ENCODE measurements at places on chromosomes 11 and 22.

GRCh38 chr11:43918662-43919061 is 23.8 kb upstream of the C11orf96 start:
- no peak for DNase-seq

GRCh38 chr22:44990328-44990727 is 19.5 kb downstream of the PHF21B start:
- no peak for DNase-seq

- DNase-seq, result no peak
Observed at GRCh38 chr22:18984564-18984963, 48.5 kb upstream of the PRODH start.

DNA sequence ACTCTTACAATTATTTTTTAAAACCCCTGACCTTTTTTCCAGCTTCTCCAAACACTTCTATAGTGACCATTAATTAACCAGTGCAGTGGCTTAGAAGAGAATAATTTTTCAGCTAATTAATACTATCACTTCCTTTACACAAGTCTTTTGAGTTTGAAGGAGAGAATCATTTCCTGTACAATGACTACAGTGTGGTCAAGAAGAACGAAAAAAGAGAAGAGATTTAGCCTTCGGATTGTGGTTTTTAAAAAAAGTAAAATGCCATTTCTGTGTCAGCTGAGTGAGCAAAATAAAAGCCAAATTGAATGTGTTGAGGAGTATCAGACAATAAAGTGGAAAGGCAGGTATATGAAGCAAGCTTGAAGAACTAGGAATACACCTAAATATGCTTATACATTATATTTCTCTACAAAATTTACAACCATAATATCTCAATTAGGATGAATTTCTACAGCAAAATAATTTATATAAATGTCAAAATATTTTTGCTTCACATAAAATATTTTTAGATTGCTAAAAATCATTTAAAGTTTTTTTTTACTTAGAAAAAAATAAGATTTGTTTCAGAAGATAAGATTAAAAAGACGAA is 1155.2 kb upstream of the CNTN5 start:
- no peak for DNase-seq

- no peak for DNase-seq
Observed at GRCh38 chr11:69512136-69512535, 30.7 kb downstream of the LINC01488 start.

DNA sequence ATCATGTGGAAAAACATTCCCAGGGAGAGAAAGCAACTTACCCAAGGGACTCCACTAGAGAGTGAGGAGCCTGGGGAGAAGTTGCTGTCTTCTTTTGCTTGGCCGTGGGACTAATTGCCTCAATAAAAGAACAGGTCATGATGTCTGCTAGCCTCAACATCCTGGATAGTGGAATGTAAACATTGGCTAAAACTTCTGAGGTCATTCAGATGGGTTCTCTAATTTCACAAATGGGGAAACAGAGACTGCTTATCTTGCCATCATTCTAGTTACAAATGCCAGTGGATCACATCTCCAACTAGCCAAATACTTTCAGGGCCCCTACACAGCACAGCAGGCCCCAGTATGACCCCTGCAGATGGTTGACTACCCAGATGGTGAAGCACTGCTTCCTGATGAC is 28.4 kb upstream of the PAMR1 start:
- no peak for DNase-seq

GRCh38 chr11:67633758-67634365 is 4.1 kb upstream of the NUDT8 start:
- DNase-seq, result no peak

DNA sequence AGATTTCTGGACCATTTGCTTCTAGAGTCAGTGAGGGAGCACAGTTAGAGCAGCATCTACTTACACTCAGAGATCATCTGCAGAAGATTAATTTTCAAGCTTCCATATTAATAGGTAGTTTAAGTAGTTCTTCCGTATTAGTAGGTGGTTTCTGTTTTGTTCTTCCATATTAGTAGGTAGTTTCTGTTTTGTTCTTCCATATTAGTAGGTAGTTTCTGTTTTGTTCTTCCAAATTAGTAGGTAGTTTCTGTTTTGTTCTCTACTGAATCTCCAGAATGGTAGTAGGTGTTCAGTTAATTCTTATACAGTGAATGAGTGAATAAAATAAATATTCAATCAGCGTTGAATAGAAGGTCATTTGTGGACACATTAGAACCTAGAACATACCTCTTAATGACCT is 175.7 kb downstream of the TMEM135 start:
- no peak for DNase-seq

- no peak for DNase-seq
Observed at GRCh38 chr22:19287076-19287707, 4.3 kb downstream of the CLTCL1 start.

DNA sequence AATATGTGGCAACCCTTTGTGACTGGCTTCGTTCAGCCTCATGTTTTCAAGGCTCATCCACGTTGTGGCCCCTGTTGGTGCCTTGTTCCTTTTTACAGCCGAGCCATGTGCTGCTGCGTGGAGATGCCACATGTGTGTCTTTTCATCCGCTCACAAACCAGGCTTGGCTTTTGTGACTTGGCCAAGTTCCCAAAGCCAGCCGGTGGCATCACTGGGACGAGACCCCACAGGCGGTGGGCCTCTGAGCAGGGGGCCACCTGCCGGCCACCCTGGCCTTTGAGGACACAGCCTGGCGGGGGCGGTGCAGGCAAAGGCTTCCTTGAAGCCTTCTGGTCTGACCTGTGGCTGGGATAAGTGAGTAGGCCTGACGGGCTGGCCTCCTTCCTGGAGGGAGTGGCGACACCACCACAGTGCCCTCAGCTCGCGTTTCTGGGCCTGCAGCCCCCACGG is 10.5 kb downstream of the GRK2 start:
- peak; percentile 70 for DNase-seq

- DNase-seq, result no peak
Observed at GRCh38 chr11:97743205-97743742, 1277.5 kb upstream of the CNTN5 start.

- peak; percentile 26 for DNase-seq
Observed at GRCh38 chr22:22748297-22748743, 103.9 kb downstream of the GGTLC2 start.

DNA sequence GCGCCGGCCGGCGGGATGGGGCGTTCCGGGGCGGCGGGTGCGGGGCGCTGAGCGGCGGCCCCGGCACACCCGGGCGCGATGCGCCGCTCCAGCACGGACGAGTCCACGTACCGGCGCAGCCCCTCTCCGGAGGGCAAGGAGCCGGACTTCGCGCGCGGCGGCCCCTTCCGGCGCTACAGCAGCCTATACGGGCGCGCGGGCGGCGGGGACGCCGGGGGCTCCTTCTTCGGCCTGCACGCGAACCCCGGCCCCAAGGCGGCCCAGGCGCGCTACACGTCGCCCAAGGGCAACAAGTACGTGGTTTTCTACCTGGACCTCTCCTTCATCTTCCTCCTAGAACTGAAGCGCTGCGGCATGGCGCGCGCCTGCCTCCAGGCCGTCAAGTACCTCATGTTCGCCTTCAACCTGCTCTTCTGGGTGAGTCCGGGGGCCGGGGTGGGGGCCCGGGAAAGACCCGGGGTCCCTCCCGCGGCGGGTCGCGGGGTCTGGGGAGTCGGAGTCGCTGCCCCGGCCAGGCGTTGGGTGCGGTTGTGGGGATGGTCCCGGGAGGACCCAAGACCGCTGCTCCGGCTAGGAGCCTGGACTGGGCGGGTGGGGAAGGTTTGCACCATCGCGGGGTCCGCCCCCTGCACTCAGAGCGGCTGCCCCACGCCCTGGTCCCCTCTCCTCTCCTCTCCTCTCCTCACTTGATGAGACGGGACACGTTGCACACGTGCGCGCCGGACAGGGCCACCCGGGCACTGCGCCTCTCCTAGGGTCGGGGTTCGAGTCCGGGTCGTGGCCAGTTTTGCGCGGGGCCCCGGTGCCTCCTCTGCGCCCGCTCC is 7.5 kb downstream of the TSPAN4 start:
- DNase-seq, result no peak

DNA sequence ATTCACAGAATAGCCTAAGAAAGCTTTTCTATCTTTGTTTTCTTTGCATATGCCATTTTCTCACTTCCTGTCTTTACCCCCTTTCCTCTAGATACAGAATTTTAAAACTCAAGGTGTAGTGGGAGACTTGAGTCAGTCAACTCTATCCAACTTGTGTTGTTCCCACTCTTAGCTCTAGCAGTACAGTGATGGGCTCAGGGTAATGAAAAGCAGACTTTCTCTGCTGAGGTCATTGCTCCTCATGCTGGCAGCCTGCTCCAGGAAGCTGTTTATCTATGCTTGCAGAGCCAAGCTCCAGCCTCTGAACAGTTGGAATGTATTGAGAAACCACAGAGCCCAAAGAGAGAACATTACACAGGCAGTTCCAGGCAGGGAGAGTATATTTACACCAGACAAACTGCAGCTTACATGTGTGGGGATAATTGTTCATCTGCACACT is 68.1 kb downstream of the CSTPP1 start:
- no peak for DNase-seq

GRCh38 chr11:18368221-18368620 is 26.1 kb upstream of the LDHA start:
- no peak for DNase-seq

- no peak for DNase-seq
Observed at GRCh38 chr11:110026858-110027626, 66.2 kb upstream of the ZC3H12C start.

DNA sequence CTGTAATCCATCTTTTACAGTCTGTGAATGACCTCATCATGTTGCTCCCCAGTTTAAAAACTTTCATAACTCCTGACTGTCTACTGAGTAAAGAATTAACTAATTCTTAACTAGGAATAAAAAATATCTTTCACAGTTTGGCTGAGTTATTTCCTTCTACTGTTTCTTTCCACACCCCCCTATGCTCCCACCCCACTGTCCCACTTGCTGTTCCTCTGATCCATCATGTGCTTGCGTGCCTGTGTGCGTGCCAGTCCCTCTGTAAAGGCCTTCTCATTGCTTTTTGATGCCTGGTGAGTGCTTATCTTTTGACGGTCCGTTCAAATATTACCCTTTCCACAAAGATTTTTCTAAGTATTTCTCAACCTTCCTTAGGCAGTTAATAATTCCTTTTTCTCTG is 55.6 kb downstream of the ATG16L2 start:
- DNase-seq, result no peak

DNA sequence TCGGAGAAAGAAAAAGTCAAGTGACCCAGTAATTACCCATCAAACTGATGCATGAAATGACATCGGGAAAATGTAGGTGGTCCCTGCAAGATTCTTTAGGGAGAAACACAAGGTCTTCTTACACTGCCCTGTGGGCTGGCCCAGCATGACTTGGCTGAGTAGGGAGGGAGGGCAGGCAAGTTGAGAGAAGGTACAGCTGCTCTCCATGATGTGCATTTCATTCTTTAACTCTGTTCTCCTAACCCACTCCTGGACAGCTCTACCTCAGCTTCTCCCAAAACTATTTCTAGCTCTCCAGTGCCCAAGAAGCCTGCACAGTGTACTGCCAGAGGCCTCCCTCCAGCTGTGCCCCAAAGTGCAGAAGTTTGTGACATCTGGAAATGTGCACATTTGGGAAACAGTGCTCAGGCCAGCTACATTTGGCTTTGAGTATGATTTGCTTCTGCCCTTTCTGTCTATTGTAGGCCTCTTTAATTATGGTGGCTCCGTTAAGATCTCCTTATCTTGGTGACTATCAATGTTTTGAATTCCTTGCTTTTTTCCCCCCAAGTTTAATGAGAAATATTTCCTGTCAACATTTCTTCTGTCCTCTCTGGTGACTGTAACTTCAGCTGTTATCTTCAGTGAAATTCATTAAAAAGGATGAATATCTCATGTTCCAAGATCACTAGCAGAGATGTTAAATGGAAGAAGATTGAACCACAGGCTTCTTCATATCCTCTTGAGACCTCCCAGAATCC is 26.7 kb upstream of the PRSS23 start:
- DNase-seq, result no peak

GRCh38 chr11:24145411-24145810 is 351.4 kb upstream of the LUZP2 start:
- DNase-seq, result no peak

DNA sequence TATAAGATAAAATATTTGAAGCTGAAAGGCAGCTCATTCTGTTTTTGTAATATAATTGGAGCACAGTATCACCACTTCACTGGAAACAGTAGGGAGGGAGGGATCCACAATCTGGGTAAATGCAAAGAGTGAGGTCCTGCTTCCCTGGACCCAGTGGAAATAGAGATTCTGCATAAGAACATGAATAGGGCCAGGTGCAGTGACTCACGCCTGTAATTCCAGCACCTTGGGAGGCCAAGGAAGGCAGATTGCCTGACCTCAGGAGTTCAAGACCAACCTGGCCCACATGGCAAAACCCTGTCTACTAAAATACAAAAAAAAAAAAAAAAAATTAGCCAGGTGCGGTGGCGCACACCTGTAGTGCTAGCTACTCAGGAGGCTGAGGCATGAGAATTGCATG is 143.7 kb downstream of the DBX1 start:
- DNase-seq, result no peak

- DNase-seq, result no peak
Observed at GRCh38 chr11:126154691-126155090, 56.8 kb downstream of the RPUSD4 start.

DNA sequence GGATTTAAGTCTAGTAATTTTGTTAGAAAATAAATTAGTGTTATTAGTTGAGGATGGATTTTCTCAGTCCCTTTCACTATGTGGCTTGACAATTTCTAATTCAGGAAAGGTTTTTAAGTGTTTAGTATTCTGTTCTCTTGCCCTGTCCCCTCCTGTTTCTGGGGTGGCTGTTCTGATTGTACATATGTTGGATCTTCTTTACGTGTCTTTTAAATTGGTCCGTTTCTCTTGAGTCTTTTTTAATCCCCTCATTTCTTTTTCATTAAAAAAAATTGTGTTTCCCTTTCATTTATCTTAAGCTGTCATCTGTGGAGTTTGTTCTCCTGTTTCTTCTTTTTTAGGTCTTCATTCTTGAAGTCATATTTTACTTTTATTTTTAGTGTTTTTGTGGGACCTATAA is 12.5 kb downstream of the ZBED4 start:
- DNase-seq, result no peak

- no peak for DNase-seq
Observed at GRCh38 chr11:2798951-2799761, 86.4 kb downstream of the CDKN1C start.
